ENCODE measurements at places on chromosomes 2 and 18. TPM values are rescaled to one million over a fixed set of nuclear protein-coding genes. Genes with fewer than 3 reads are reported as not detected.

Gene CD8B
- total RNA-seq, result not detected

Gene THSD7B
- total RNA-seq, result not detected

Gene NMUR1
- not detected for total RNA-seq

Gene METTL21A
- total RNA-seq, result 24.9 TPM

Gene CKAP2L
- 14.2 TPM for total RNA-seq

Gene CDH20
- total RNA-seq, result not detected

Gene MBOAT2
- 30.9 TPM for total RNA-seq

Gene SPP2
- not detected for total RNA-seq

Gene SLC19A3
- 3.1 TPM for total RNA-seq

Gene LINC00305
- not detected for total RNA-seq

Gene RTN4
- total RNA-seq, result 480 TPM

Gene PDK1
- total RNA-seq, result 3.0 TPM

Gene ZNF514
- 6.0 TPM for total RNA-seq

Gene CTNNA2
- 0.89 TPM for total RNA-seq

Gene DNAH7
- total RNA-seq, result 1.4 TPM

Gene KCNIP3
- total RNA-seq, result 1.7 TPM

Gene HOXD13
- total RNA-seq, result 0.15 TPM

Gene KCNS3
- 1.1 TPM for total RNA-seq

Gene ARL4C
- total RNA-seq, result 92.1 TPM

Gene IL18RAP
- not detected for total RNA-seq

Gene GALNT5
- 2.1 TPM for total RNA-seq

Gene GRHL1
- 1.2 TPM for total RNA-seq

Gene ANKAR
- total RNA-seq, result 0.97 TPM

Gene UGT1A8
- not detected for total RNA-seq

Gene FLACC1
- total RNA-seq, result not detected

Gene NT5C1B
- total RNA-seq, result not detected

Gene TMEM17
- 5.4 TPM for total RNA-seq
